Stimulated activated CD4-positive, alpha-beta T cell treated with anti-CD3 and anti-CD28 coated beads, Interleukin-12 subunit alpha, Interleukin-12 subunit beta, amount 100 ng/mL, for 24 hours (primary cell): ENCODE measurements at places on chromosomes 2 and 18.

DNA sequence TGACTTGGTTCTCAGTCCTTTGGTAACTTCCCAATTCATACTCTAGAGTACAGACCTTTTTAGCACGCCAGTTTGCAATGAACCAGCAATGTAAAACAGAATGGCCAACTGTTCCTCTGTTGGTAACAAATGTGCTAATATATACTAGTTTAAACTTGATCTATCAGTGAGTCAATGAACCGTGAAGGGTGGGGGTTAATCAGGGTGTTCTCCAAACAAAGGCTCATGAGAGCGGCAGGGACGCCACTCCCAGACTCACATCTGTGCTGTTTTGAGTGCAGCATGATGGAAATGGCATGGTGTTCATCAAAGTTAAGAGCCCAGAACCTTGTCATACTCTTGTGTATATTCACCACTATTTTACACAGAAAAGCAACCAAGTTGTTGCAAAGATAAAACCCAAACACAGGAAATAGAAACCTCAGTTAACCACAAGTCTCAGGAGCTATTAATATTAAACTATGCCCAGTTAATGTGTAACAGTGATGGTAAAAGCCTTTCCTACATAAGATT is 70.3 kb downstream of the CERKL start:
- DNase-seq, result no peak

DNA sequence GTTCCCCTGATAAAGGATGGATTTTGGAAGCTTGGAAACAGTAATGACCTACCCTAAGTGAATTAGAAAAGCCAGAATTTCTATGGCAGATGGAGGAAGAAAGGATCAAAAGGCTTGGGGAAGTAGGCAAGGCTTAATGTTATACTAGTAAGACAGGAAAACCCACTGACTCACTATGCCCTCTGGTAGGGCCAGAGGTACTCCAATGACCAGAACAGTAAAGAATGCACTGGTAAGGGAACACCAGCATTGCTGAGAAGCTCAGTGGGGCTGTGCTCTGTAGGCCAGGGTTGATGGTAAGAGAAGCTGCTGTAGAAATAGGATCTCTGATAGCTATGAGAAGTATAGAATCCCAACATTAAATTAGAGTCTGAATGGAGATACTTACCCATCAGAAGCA is 126.4 kb downstream of the GFPT1 start:
- no peak for DNase-seq

GRCh38 chr2:38744399-38744780 is 6.8 kb downstream of the SRSF7 start:
- no peak for DNase-seq

DNA sequence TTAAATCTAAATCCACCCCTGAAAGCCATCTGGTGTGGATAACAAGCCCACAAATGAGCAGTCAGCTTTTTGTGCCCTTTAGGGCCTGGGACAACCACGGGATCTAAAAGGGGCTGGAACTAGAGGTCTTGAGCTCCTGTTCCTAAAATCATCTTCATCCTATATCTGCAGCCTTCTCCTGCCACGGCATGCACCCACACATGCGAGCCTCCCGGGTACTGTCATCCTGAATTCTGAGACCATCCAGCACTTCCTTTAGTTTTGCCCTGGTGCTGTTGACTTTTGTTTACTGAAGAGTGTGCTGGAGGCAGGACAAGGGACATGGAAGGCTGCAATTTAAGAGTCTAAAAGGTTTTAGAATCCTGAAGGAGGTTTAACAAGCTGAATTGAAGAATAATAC is 183.2 kb downstream of the FAM210A start:
- DNase-seq, result no peak

DNA sequence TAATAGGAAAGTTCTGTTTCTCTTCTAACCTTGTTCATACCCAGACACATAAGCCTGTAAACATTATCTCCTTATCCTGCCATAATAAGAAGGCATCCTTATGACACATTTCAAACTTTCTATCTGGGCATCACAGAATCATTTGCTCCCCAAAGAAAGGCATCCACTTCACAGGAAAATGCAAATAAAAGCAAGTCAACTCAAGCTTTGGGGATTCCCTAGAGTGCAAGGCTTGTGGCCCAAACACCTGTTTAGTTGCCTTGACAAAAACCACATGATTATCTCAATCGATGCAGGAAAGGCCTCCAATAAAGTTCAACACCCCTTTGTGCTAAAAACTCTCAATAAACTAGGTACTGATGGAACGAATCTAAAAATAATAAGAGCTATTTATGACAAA is 195.7 kb upstream of the GALNT5 start:
- DNase-seq, result no peak

DNA sequence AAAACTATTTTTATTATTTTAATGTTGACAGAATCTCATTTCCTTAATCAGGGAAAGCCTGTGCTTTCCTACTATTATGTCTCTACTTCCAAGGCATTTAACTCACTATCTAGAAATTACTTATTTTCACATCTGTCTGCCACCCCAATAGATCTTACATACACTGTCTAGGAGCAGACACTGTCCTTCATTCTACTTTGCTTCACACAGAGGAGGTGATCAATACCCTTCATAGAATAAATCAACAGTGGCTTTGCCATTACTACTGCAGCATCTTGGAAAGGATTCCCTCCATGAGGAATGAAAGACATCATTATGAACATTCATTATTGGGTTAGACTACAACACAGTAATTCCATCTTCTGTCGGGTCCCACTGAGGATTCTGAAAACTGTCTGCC is 31.7 kb downstream of the CDH20 start:
- no peak for DNase-seq

DNA sequence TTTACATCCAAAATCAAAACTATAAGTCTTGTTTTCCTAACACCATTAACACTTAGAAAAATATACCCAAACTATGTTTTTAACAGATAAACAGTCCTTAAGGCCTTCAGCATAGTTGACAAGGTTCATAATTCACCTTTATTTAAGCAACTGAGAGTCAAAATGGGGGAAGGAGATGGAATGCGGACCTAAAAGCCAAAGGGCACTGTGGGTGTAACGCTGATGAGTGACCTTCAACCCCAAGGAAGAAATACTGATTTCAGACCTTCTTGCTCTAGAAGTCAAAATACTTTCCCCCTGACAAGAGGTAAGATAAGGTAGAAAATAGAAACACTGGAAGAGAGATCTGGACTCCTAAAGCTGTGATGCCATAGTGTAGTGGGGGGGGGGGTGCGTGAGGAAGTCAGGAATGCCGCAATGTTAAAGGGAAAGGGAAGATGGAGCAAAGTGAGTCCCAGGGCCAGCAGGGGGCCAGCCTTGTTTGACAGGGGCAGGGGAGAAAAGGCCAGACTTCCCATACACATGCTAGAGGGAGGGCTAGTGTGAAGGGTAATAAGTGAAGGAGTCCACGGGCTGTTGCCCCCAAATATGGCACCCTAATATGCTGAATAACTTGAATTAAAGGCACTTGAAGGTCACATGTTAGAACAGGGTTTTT is 31.4 kb downstream of the CCDC93 start:
- DNase-seq, result no peak

- DNase-seq, result no peak
Observed at GRCh38 chr18:28729321-28729720, 552.4 kb upstream of the CDH2 start.
